Stimulated activated CD8-positive, alpha-beta memory T cell treated with anti-CD3 and anti-CD28 coated beads, Interleukin-7, amount 100 ng/mL, for 24 hours (primary cell): ENCODE measurements at places on chromosomes 3 and 15.

DNA sequence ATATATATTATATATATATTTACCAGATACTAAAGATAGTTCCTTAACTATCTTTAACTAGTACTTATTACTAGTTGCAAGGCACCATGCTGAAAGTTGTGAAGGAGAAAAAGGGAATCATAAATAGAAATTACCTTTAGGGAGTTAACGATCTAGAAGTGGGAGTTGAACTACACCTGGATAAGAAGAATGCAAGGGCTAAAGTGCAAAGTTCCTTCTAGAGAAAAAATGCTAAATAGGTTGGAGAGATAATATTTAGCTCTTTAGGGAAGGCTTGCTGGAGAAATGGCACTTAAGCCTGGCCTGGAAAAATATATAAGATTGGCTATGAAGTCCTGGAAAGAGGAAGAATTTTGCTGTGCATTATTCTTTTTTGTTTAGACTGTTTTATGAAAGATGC is 130.6 kb upstream of the IGSF10 start:
- DNase-seq = no peak

DNA sequence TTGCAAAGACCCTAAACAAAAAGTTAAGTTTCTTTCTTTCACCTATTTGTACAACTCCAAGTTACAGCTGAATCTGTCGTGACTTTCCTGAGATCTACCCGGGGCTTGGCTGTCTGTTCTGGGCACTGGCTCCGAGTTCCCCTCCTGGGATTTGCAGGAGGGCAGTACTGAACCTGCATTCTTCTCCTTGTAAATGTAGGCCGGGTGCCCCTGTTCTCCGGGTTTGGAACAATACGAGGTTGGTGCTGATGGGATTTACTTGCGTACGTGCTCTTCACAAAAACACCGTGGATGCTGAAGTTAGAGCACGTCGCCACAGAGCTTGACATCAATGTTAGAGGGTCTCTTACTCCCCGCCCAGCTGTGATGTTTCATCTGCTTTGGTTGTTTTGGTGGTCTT is 48.1 kb downstream of the KLHL25 start:
- DNase-seq = no peak

- DNase-seq = no peak
Measured at GRCh38 chr3:56069766-56070165, 398.5 kb downstream of the ERC2 start.

DNA sequence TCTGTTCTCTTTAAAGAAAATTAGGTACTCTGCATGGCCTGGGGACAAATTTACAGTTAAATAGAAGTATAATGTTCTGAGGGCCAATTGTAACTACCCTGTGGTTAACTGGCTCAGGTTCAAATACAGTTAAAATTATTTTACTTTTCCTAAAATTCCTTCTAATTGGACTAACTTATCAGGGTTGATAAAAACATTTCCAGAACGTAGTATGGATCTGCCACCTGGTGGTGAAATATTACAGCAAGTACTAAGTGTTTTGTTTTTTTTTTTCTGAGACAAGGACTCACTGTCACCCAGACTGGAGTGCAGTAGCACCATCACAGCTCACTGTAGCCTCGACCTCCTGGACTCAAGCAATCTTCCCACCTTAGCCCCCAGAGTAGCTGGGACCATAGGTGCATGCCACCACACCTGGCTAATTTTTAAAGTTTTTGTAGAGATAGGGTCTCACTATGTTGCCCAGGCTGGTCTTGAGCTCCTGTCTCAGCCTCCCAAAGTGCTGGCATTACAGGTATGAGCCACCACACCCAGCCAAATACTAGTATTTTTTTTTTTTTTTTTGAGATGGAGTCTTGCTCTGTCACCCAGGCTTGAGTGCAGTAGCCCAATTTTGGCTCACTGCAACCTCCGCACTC is 29.2 kb downstream of the NEO1 start:
- DNase-seq = no peak

- no peak for DNase-seq
Measured at GRCh38 chr3:15723624-15723884, 74.2 kb downstream of the ANKRD28 start.

GRCh38 chr3:137978328-137978727 is 31.6 kb upstream of the CLDN18 start:
- no peak for DNase-seq

GRCh38 chr15:84794162-84794547 is 23.0 kb upstream of the ALPK3 start:
- no peak for DNase-seq

DNA sequence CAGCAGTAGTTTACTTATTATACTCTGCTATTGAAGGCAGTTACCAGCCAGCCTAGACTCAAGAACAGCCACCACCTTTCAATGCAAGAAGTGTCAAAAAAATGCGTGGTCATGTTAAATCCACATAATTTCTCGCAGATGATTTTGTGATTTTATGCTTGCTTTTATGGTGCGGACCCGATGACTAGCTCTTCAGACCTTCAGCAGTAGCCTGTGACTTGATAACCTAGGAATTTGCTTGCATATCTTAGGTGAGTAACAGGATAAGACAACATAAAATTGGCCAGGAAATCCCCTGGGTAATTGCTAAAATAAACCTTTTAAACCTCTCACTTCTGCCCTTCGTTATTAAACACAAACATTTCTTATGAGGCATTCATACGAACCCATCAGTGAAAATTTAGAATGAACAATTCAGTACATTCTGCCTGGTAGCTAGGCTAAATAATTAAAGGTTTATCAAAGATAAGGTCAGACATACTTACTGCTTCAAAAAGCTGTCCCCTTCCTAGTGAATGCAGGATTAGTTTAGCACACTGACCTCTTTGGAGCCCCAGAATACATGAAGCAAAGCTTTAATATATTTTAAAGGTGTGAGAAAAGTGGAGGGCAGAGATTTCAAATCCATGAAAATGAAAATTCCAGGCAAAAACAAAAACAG is 798.8 kb downstream of the OTOL1 start:
- DNase-seq = no peak

GRCh38 chr15:66901336-66902100 is 163.9 kb upstream of the SMAD3 start:
- DNase-seq = no peak

DNA sequence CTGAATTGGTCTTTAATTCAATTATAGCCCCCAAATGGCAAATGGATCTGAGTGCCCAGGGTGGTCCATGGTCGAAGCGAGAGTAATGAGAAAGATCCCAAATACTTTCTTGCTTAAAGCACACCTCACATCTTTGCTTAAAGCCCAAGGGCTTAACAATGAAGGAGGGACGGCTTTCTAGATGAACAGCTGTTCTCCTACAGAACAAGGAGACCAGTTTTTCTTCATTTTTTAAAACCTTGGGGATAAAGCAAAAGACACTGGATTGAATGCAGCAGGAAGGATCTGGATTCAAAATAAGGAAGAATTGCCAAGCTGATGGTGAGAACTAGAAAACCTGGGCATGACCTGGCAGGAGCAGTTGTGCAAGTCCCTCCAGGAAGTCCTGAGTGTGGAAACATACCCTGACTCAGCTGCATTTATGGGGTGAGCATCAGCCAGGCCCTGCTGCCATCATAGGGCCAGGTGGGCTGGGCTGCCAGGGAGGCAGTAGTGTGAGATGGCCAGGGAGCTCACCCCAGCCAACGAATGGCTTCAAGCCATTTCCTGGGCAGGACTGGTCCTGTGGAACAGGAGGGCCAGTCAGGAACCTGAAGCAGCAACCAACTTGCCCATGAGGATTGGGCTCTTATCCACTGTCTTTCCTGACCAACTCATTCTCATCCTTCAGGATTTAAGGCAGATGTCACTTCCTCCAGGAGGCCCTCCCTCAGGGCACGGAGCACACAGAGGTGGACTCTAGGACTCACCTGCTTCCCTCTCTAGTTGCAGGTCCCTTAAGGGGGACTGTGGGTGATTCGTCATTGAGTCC is 18.4 kb upstream of the RHCG start:
- no peak for DNase-seq

GRCh38 chr15:69316291-69316690 is 17.6 kb downstream of the PAQR5 start:
- DNase-seq = no peak

DNA sequence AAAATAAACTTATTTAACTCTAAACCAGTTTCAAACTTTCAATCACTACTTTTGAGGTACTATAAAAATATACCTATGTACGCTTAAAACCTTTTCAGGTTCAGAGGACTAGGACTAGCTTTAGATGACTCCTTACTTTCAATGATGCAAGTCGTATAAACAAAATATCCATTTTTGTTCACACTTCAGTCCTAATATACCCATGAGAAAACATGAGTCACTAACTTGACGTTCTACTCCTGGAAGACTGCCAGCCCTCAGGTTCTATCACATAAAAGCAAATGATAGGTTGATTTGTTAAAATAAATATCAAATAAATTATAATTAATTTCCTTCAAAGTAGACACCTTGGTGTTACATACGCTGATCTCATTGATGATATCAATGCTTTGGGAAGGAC is 10.6 kb upstream of the P3H2 start:
- no peak for DNase-seq

GRCh38 chr15:54082836-54083492 is 104.7 kb downstream of the UNC13C start:
- no peak for DNase-seq

GRCh38 chr3:185421577-185422232 is 58.8 kb downstream of the MAP3K13 start:
- DNase-seq = no peak

GRCh38 chr15:84924077-84924731 is 39.7 kb downstream of the SLC28A1 start:
- no peak for DNase-seq

GRCh38 chr3:104286645-104287044 is 1080.1 kb upstream of the ALCAM start:
- no peak for DNase-seq

DNA sequence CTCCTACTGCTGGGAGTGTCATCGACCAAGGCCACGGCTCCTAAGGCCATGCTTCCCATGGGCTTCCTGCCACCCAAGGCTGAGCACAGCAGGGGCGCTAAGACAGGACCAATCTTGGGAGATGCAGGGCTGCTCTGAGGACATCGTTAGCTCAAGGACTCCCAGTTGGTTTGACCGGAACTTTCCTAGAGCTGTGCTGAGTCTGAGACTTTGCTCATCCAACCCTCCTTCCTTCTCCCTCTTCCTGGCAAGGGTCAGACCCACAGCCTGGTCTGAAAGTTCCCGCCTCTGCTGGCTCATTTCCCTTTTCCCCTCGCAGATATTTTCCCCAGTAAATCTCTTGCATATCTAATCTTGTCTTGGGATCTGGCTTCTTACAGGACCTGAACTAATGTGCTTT is 57.2 kb downstream of the EPHB3 start:
- no peak for DNase-seq

DNA sequence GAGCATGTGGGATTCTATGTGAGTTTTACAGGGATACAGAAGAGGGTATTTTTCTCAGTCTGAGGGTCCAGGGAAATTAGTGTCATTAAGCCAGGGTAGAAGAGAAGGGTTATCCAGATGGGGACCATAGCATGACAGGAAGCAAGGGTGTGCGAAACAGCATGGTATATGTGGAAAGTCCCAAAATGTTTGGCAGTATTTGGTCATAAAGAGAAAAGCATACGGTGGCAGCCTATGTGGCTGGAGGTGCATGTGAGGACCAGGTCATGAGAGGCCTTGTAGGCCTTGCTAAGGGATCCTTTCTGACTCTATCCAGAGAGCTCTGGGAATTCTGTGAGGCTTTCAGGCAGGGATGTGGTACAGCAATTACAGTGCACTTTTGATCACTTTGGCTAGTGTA is 411.4 kb downstream of the AGBL1 start:
- no peak for DNase-seq

- no peak for DNase-seq
Measured at GRCh38 chr15:42879443-42879842, 41.1 kb downstream of the TTBK2 start.

DNA sequence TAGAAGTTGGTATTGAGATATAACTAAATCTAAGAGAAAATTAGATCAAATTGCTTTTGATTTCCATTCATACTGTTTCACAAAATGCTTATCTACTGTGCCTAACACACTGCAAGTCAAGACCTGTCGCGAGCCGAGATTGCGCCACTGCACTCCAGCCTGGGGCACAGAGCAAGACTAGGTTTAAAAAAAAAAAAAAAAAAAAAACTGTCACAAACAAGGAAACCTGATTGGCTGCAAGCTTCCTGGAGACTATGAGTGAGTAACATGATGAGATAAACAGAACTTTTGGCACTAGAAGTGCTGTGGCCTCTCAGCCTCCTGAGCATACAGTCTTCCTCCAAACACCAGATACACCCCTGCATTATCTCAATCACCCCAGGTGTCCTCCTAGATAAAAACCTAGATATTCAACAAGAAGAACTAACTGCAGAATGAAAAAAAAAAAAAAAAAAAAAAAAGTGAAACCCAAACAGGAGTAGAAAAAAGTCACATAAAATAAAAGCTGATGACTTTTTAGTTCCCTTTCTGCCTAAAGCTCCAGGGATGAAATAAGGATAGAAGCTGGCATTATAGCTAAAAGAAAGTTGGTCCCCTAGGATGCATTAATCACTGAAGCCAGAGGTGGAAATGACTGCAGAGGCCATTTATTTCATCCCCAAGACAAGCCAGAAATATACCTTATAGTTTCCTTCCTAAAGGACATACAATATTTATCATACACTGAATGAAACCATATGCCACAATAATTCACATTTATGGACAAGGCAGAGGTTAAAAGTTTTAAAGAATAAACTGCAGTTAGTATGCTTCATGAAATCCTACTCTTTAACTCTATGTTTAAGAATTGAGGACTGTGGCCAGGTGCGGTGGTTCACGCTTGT is 82.4 kb downstream of the P3H2 start:
- no peak for DNase-seq

GRCh38 chr3:175386630-175387029 is 527.5 kb downstream of the NAALADL2 start:
- no peak for DNase-seq

- DNase-seq = no peak
Measured at GRCh38 chr15:96043591-96044171, 286.8 kb upstream of the NR2F2 start.

- DNase-seq = no peak
Measured at GRCh38 chr3:14949126-14949525, 1.7 kb downstream of the NR2C2 start.

- DNase-seq = no peak
Measured at GRCh38 chr3:13584901-13585300, 36.0 kb downstream of the FBLN2 start.

DNA sequence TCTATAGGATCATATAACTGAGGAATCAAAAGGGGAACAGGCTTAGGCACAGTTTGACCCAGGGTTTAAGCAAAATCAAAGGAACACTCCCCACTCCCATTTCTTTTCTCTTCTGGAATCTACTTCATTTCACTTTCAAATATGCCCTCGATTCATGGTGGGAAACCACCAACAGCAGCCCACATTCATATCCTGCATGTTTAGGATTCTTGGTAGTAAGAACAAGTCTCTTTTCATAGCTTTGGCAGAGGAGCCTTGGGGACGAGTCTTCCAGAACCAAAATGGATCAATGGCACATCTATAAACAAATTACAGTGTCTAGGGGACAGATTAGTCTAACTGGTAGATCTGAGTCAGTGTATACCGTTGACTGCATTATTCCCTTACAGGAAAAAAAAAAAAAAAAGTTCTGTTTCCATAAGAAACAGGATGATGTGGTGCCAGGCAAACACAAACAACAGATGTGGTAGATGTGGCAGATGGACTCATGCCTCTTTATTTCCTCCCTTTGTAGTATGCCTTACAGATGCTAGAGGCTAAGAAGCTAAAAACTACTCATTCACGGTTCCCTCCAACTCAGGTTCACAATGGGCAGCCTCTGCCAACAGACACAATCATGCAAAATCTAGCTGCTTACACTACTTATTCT is 578.3 kb upstream of the ADAMTS9 start:
- DNase-seq = no peak

GRCh38 chr15:40420071-40420713 is 14.6 kb downstream of the IVD start:
- no peak for DNase-seq

- DNase-seq = no peak
Measured at GRCh38 chr3:146750196-146750595, 145.1 kb upstream of the PLSCR5 start.
